ENCODE measurements at places on chromosomes 6 and 20. TPM values are rescaled to one million over a fixed set of nuclear protein-coding genes. Genes with fewer than 3 reads are reported as not detected.

The WFDC12 gene
- total RNA-seq: not detected

The RFX6 gene
- total RNA-seq: not detected

The SYNDIG1 gene
- not detected for total RNA-seq

The SLC2A10 gene
- total RNA-seq: 1.9 TPM

The IL17F gene
- not detected for total RNA-seq

The CAPN11 gene
- 2.7 TPM for total RNA-seq

The C6orf58 gene
- total RNA-seq: not detected

The BICRAL gene
- total RNA-seq: 2.7 TPM

The HSPA1L gene
- total RNA-seq: 0.33 TPM
